ENCODE measurements at places on chromosomes 2 and 18. TPM values are rescaled to one million over a fixed set of nuclear protein-coding genes. Genes with fewer than 3 reads are reported as not detected.

DNA sequence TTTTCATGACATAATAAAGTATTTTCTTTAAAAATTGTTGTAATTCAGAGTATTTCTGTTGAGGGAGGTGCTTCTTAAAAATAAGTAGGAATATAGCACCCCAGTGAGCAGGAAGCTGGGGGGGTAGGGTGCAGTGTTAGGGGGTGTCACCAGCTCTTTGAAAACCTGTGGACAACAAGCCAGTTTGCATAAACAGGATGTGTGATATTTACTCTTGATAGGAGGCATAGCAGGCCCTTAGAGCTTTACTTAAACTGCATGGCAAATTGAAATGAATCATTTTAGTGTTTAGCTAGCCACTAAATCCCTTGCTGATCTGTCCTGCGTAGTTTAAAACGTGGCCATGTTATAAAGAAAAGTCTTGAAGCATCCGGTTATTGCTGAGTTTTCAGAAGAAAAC, 8.4 kb downstream of the TGIF1 start:
- DNase-seq, result no peak

The PARD6G gene
- total RNA-seq, result 21.8 TPM

GRCh38 chr2:16767789-16768476, 102.3 kb upstream of the CYRIA start:
- DNase-seq, result no peak

DNA sequence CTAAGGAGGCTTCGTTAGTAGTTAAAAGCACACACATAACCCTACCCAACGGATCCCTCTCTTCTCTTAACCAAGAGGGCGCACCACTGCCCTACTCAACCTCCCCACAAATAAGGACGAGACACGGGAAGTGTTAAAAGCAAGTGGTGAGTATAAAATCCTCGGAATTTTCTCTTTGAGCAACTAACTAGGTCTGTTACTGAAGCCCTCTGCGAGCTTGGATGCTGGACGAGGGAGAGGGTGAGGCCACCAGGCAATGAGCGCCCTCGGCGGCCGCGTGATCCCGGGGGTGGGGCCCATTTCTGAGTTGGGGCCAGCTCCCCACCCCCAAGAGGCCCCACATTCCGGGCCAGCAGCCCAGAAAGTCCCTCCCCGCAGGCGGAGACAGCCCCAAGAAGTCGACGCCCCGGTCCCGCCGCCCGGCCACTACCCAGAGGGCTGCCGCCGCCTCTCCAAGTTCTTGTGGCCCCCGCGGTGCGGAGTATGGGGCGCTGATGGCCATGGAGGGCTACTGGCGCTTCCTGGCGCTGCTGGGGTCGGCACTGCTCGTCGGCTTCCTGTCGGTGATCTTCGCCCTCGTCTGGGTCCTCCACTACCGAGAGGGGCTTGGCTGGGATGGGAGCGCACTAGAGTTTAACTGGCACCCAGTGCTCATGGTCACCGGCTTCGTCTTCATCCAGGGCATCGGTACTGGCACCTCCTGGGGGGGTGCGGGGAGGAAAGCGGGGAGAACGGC, at the start of gene CYBRD1:
TSS of gene CYBRD1 (plus strand) at position 423 of the 736 bp plus-strand sequence. CDS start at position 495, 72 bp downstream.
- DNase-seq, result peak; percentile 72

The CYS1 gene
- total RNA-seq, result 0.79 TPM

DNA sequence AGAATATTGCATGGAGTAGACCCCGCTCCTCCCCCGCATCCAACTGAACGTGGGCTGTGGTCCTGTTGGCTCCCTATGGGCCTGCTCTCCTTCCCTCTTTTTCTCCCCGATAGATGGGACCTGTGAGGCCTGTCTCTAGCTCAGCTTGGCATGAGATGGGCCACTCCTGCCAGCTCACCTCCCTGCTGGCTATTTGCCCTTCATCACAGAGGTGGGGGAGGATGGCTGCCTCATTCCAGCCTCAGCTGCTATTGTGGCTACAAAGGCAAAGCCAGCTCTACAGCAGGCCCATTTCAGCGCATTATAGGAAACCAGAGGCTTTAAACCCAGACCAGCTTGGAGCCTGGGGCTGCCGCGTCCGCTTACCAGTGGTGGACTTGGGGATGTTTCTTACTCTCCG, 313.9 kb downstream of the GBX2 start:
- DNase-seq, result no peak

DNA sequence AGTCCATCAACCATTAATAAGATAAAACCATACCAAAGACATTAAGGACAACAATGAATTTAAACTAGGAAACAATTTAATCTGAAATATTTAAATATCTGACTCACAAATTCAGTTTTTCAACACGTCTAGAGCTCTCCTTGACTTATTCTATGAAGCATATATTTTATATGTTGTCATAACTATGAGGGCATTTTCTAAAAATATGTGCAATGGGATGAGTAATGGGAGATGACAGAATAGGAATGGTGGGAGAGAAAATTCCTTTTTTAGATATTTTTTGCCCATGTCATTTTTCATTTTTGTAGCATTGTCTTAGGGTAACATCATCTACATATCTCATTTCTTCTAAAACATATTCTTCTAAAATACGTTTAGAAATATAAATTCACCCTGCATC, 79.2 kb upstream of the CDH2 start:
- DNase-seq, result no peak

DNA sequence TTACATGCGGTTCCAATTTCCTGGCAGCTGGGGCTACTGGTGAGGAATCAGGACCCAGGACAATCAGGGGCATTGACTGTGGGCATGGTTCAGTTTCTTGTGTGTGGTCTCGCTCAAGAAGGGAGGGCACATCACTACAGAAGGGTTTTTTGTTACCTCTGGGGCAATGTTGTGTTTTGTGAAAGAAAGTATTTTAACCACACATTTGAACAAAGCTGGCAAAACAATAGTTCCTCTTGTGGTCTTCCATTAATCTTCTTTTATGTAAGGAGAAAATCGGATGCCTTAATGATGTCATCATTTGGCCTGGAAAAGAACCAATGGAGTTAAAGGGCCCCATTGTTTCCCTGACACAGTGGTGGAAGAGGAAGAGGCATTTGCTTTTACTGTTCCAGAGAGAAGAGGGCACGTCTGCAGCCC, 197.4 kb downstream of the SH3BP4 start:
- DNase-seq, result peak; percentile 24

The POTEC gene
- total RNA-seq, result not detected

- no peak for DNase-seq
These were observed 1.3 kb downstream of the USP34 start for GRCh38 chr2:61469424-61470121.

DNA sequence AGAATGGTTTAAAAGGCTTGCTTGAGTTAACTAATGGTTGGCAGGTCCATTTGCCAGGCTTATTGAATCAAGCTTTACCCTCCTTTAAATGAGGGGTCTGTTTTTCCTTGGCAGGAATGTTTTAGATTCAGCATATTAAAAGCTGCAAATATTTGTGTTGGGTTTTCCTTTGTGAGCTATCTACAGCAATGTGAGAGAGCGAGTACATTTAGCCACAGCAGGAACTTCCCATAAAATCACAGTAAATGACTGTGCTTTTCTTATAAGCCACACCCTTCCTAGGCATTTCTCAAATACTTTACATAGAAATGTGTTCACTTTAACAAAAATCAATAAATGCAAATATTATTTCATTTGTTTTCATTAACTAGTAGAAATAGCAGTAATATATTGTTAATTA, 23.9 kb downstream of the CALCRL start:
- no peak for DNase-seq

DNA sequence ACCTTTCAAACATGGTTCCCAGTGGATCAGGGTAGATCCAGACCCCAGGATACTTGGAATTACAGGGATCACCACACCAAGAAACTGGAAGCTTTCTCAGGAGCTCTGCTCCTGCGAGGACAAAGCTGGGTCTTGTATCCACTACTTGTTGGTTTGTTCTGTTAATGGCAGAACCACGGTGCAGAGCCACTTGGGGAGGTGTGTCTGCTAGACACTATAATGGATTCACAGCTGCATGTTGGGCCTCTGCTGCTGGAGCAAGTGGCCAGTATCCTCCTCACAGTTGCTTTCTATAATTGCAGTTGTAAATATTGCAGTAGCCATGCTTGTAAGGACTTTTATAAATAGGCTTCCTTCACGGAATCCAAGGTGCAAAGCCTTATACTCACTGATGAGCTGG, 12.9 kb downstream of the FOSL2 start:
- DNase-seq, result no peak

DNA sequence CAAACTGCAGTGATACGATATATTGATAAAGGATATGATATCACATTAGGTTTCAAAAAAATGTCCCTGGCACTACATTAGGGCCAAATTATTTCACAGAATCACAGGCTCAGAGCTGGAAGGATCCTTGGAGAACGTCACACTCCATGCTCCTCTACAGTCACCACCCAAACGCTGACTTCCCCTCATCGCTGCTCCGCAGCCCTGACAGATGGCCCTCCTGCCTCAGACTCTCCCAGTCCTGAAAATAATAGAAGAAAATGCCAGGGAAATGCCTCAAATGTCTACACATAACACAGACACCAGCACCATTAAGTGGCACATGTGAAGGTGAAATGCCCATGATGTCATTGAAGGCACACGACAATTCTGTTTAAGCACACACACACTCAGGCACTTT, 72.0 kb downstream of the ZNF521 start:
- no peak for DNase-seq

The C2orf80 gene
- not detected for total RNA-seq

The CFC1 gene
- total RNA-seq, result 25.5 TPM

DNA sequence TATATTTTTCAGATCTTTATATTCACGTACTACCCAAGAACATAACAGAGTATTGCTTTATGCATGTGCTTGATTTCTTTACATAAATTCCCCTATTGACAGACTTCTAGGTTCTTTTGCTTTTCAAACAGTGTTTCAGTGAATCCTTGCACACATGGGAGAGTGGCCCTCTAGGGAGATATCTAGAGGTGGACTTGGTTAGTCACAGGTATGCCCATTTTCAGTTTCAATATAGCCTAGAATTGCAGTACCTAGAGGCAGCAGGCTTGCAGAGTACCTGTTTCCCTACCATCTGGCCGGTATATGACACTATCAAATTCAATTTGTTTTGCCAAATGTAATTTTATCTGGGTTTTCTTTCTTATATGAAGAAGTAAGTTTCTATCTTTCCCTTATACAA, 36.8 kb downstream of the EML6 start:
- no peak for DNase-seq

The TTR gene
- total RNA-seq, result 3,458 TPM

DNA sequence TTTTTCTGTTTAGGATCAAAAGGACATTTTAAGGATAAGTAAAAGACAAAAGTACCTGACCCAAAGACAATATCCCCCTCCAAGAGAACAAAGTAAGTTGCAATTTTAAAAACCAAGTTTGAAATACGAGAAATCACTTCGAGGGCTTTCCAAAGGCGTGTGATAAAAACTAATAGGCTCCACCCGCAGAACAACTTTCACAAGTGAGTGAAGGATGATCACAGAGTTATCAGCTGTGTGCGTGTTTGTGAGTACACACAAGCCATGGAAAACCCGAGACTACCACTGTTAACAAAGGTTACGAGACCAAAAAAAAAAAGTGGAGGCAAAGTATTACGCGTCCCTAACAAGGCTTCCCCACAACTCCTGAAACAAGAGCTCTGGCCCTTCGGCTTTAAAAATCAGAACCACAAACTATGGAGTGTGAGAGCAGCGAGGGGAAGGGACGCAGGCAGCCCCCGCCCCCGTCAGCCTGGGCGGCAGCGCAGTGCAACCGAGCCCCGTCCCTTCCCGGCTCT, 719 bp downstream of the SMAD2 start:
- DNase-seq, result no peak

- DNase-seq, result no peak
These were observed 18.2 kb upstream of the SOX11 start for GRCh38 chr2:5674026-5674340.

DNA sequence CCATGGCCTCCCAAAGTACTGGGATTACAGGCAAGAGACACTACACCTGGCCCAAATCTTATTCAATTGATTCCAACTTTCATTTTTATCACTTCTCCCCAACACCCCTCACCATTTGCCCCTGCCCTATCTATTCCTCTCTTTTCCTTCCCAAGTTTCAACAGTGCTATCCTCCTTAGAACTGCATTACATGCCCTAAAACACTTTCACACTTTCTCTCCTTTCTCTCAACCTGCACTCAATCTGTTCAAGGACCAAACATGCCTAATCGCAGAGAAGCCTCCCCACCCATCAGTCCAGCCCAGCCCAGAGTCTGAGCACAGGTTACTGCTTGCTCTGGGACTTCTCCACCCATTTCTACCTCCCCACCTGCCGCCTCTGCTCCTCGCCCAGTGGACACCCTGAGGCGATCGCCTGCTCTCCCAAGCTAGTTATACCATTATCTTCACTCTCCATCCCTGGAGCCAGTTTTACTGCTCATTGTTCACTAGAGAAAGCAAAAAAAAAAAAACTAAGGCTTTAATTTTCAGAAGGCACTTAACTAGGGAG, 23.7 kb upstream of the DSG1 start:
- no peak for DNase-seq

The RPRM gene
- total RNA-seq, result 7.3 TPM

GRCh38 chr2:46563186-46563585, 83.8 kb downstream of the TMEM247 start:
- DNase-seq, result no peak

Data from type B pancreatic cell (in vitro differentiated cells).